ENCODE measurements at places on chromosomes 6 and 20. TPM values are rescaled to one million over a fixed set of nuclear protein-coding genes. Genes with fewer than 3 reads are reported as not detected.

GRCh38 chr6:39844866-39845265, 52.7 kb downstream of the DAAM2 start:
- DNase-seq: no peak

Gene TREML2
- total RNA-seq: not detected

Gene HSPA12B
- total RNA-seq: under 0.01 TPM

Gene RHAG
- not detected for total RNA-seq

Gene FILIP1
- 0.32 TPM for total RNA-seq

DNA sequence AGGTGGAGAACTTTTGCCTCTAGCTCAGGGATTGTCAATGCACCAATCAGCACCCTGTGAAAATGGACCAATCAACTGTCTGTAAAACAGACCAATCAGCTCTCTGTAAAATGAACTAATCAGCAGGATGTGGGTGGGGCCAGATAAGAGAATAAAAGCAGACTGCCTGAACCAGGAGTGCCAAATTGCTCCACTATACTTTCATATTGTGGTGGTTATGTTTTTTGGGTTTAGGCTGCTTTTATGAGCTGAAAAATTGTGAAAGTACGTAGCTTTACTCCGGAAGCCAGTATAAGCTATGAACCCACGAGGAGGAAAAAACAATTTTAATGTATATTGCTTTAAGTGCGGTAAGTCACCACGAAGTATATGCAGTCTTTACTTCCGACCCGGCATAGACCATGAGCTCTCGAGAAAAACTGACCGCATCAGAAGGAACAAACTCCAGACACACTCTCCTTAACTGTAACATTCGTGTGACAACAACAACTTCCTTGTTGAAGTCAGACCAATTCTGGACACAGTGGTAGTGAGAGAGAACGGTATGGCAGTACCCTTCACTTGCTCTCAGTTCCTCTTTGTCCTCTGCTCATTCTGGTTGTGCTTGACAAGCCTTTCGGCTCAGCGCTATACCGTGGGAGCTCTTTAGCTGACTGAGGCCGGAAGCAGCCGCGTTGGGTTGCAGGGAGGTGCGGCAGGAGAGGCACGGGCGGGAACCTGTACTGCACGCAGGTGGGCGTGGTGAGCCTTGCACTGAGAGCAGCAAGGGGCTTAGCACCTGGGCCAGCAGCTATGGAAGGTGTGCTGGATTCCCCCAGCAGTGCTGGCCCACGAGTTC, 81.9 kb upstream of the E2F3 start:
- DNase-seq: no peak

DNA sequence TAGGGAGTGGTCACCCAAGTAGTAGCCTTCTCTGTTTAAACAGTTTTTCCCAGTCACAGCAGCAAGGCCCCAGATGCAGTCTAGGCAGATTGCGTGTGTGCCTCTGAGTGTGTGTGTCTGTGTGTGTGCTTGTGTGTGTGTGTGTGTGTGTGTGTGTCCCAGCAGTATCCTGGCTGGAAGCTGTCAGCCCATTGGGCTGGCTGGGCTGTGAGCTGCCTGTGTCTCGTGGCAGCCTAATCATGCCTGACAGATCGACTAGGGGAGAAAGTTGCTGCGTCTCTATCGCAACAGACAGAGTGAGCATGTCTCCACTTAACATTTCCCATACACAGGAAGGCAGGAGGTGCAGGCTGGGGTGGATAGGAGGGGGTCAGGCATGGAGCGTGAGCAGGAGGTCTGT, 42.9 kb upstream of the LRFN2 start:
- no peak for DNase-seq

DNA sequence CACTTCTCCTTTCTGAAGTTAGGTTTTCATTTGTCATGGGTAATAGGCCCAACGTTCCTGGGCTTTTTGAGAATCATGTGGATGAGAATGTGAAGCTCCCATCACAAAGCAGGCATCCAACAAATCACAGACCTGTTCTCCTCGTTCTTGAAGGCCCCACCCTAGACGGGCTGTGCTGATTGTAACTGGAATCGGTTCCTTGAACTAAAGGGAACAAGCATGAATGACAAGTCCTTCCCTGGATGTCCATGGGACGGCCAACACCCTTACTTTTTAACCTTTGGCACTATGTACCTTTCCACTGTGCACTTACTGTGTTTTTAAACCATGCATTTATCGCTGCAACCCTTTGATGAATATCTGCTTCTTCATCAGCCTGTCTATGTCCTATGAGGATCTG, 438.2 kb downstream of the CD83 start:
- DNase-seq: no peak

- DNase-seq: no peak
These were observed 93.5 kb upstream of the TMEM30A start for GRCh38 chr6:75378101-75378500.

- DNase-seq: peak; percentile 87
These were observed 62.9 kb upstream of the ZNF217 start for GRCh38 chr20:53656293-53657202.

DNA sequence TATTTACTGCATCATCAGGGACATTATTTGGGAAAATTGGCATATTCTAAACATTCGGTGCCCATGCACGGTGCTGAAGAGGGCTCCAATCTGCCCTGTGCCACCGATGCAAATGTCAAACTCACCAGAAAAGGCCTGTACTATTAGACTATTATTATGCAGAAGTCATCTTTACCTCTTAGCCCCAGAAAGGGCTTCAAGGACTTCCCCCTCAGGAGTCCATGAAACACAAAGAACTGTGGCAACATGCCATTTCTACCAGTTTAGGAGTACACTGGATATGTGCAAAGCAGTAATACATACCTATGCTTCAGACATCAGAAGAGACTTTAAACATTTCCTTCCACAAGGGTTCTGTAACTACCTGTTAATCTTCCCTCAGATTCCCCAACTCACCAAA, 8.6 kb downstream of the DIDO1 start:
- DNase-seq: no peak

DNA sequence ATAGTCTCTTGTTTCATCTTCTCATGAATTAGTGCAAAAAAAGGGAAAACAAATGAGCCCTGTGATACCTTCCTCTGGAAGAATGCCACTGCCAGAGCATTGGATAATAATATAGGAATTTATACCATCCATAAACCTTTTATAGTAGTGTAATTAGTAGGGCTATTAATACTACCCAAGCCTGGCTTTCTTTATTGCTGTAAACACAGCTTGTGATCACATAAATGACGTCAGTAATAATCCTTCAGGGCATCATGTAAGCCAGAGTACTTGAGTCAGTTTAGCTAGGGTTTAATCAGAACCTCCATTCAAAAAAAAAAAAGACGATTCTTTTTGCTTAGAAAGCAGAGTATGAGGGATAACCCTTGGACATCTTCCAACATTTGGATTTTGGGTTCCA, 264.8 kb downstream of the SLC35F1 start:
- DNase-seq: no peak

DNA sequence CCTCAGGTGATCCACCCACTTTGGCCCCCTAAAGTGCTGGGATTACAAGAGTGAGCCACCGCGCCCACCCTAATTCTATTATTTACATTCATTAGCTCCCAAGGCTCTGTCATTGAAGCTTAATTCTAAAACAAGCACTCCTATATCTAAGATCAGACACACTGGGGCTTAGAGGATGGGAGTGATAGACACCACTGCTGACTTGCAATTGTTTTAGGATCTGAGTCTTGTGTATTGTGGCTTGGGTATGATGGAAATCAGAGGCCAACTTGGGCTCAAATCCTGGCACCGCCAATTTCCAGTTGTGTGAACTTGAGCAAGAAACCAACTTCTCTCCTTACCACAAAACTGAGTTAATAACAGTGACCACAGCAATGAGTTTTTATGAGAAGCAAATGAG, 34.7 kb downstream of the MTRES1 start:
- DNase-seq: no peak

DNA sequence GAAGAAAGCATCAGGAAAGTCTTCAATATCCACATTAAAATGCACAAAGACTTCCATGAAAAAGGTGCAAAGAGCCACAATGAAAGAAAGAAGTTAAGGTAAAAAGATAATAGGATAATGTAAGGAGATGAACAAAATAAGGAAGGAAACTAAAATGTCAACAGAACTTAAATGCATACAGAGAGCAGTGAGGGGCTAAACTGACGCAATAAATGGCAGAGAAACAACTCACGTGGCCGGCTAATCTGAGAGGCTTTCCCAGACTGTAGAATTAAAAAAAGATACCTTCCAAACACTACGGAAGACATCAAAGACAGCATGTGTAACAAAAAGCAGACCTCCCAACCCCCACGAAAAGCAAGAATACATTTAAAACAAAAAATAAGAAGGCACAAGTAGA, 73.7 kb downstream of the GMDS start:
- no peak for DNase-seq

- DNase-seq: no peak
These were observed 25.1 kb upstream of the FBXO30 start for GRCh38 chr6:145839653-145840052.

DNA sequence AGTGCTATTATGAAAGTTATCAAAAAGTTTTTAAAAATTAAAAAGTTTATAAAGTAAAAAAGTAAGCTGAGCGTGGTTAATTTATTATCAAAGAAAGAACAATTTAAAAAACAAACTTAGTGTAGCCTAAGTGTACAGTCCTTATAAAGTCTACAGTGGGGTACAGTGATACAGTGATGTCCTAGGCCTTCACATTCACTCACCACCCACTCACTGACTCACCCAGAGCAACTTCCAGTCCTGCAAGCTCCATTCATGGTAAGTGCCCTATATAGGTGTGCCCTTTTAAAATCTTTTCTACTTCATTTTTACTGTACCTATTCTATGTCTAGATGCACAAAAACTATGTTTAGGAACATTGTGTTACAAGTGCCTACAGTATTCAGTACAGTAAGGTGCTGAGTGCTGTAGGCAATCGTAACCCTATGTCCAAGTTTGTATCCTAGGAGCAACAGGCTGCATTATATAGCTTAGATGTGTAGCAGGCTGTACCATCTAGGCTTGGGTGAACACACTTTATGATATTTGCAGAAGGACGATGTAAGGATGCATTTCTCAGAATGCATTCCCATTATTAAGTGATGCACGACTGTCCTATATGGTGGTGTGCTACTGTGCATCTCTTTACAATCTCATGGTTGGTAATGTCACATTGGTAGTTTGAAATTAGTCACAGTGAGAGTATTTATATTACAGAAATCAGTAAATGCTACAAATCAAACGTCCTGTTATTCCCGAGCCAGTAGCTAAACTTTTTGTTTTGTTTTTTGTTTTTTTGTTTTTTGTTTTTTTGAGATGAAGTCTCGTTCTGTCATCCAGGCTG, 158.3 kb downstream of the GMPR start:
- DNase-seq: no peak

DNA sequence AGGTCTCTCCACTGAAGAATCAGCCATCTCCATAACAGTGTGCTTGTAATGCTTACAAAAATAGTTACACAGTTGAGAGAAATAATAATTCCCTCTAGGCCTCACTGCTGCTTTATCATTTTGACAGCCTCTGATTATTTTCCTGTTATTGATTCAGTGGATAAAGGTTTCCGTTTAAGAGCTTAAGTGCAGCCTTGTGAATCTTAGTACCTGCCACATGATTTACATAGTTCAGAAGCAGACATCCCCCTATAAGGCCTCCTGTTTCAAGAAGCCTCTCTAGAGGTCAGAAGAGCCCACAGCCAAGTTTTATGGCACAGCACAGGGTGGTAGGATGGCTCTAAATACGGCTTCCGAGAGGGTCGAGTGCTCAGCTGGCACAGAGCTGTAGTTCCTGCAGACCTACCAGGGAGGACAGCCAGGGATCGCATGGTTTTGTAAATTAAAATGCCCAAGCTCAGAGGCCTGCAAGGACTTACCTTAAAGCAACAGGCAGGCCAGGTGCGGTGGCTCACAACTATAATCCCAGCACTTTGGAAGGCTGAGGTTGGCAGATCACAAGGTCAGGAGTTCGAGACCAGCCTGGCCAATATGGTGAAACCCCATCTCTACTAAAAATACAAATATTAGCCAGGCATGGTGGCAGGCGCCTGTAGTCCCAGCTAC, 17.6 kb upstream of the PYGB start:
- no peak for DNase-seq

DNA sequence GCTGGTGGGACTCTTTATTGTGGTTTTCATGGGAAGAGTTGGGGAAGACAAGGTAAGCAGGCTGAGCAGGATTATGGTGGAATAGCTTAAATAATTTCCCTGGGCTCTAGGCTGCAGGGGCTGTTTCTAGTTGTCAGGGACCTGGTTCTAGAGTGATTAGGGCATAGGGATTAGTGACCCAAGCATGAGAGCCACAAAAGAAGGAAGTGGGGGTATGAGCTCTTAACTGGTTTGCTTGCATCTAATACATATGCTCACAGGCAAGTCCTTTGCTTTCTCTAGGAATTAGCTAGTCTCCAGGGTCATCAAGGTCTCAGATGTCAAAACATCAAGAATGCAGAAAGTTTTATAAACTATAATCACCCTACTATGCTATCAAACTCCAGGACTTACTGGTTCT, 67.5 kb upstream of the NRN1 start:
- DNase-seq: no peak

DNA sequence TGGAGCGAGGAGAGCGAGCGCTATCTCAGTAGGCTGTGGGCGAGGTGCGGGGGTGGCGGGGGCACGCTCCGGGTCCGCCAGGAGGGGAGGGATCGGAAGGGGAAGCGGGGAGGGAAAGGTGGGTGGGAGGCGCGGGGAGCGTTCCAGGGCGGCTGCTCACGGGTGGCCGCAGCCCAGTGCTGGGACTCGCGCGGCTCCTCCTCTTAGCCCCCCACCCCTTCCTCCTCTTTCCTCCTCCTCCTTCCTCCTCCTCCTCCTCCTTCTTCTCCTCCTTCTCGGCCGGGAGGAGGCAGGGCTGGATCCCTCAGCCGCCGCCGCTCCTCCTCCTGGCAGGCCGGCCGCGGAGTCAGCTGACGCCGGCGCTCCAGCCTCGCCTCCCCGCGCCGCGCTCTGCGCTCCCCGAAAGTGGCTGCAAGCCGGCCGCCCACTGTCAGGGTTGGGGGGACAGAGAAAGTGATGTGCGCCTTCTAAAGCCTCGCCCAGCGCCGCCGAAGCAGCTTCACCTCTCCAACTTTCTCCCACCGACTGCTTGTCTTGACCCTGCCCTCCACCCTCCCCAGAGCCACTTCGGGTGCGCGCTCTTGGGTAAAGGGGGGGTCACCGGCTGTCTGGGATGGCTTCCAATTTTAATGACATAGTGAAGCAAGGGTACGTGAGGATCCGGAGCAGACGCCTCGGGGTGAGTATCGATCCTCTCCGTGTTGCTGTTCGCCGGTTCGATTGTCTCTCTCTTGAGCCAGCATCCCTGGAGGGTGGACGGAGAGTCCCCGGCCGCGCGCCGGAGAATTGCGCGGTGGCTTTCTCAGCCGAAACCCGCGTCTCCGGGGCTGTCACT, at the start of gene DOK5:
DOK5 (plus strand) TSS at position 260 of the 835 bp plus-strand sequence; CDS start at position 614, 354 bp downstream.
- no peak for DNase-seq

- peak; percentile 4 for DNase-seq
These were observed 113.5 kb downstream of the SLC22A3 start for GRCh38 chr6:160461641-160462040.

GRCh38 chr6:13063300-13063918, 264.9 kb downstream of the TBC1D7 start:
- DNase-seq: no peak

Gene CDSN
- not detected for total RNA-seq

DNA sequence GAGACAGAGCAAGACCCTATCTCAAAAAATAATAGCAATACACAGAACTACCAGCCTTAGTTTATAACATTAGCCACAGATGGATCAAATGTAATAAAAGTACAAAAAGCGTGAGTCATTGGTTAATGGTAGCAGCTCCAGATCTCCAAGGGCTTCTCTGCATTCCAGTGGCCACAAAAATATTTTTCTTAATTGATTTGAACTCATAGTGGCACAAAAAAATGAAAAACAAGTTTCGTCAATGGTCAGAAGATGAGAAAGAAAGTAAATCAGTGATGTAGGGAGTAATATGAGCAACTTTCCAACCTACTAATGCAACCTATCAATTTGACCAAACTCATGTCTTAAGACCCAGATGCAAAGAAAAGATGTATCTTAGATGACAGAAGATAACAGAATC, 79.6 kb downstream of the CEP57L1 start:
- peak; percentile 84 for DNase-seq
